Activated CD4-positive, CD25-positive, alpha-beta regulatory T cell (primary cell): ENCODE measurements at places on chromosomes 12 and 14.

- no peak for DNase-seq
Measured at GRCh38 chr14:81384900-81385299, 15.2 kb downstream of the STON2 start.

GRCh38 chr12:48201516-48201915 lies 1.6 kb downstream of the OR10AD1 start:
- no peak for DNase-seq

DNA sequence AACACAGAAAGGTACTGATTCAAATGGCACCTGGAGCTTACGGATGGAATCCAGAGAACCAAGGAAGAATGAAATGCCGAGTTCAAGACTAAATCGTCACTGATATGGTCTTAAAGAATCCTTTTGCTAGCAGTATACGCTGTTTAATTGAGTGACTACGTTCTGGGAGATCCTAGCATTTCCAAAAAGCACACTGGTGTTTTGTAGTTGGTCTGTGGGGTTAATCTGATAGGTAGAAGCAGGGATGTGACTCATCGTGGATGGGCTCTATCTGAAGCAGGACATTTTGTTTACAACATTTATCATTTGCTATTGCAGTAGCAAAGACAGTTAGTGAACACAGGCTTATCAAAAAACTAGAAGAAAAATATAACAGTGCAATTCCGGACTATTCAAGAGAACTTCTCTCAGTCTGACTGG lies 169.2 kb upstream of the HMGA2 start:
- no peak for DNase-seq

DNA sequence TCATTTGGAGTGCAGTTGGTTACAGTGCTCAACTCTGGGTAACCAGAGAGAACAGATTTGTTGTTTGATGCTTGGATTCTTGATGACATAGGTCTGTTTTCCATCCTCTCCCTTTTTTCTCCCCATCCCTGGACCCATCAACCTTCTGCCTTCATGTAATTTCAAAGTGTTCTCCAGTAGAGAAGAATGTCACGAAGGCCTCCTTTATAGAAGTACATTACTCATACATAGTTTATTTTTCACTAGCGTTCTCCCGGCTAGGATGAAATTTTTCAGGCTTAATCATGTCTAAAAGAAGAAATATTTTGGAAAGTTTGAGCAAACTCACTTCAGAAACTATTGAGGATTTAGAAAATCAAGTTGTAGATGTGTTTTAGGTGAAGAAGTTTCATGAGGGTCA lies 20.9 kb upstream of the APPL2 start:
- no peak for DNase-seq

DNA sequence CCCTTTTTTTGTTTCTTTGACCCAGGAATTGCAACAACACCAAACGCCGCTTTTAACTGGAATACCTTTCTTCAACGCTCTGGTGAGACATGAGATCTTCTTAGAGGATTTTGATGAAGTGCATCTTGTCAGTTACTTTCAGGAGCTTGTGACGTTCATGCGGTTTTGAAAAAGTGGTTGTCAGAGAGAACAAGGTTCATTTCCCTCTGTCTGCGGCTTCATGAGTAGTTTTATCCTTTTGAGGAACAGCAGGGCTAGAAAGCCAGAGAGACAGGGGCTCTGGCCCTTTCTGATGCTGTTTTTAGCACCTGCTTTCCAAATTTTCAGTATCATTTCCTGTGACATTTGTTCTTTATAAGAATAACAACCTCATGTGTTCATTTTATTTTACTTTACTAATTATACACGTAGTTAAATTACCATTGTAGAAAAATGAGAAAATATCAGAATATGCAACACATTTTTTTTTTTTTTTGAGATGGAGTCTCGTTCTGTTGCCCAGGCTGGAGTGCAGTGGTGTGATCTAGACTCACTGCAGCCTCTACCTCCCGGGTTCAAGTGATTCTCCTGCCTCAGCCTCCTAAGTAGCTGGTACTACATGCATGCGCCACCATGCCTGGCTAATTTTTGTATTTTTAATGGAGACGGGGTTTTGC lies 61.8 kb downstream of the GLT1D1 start:
- DNase-seq: no peak

DNA sequence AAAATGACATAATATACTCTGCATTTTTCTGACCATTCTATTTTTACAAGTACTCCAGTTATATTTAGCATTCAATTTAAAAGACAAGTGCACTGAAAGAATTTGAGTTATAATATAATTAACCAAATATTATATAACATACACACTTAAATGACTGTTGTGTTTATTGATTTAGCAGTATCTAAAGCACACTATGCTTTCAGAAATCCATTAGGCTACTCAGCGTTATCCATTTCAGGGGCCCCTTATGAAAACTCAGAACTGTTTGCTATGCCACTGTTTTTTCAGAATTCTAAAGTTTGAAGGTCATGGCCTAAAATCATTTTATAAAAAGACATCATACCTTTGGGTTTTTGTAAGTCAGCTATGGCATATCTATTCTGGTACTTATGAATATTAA lies 57.1 kb downstream of the HECTD4 start:
- no peak for DNase-seq

GRCh38 chr14:20492486-20492885 lies 12.9 kb upstream of the RNASE10 start:
- no peak for DNase-seq

DNA sequence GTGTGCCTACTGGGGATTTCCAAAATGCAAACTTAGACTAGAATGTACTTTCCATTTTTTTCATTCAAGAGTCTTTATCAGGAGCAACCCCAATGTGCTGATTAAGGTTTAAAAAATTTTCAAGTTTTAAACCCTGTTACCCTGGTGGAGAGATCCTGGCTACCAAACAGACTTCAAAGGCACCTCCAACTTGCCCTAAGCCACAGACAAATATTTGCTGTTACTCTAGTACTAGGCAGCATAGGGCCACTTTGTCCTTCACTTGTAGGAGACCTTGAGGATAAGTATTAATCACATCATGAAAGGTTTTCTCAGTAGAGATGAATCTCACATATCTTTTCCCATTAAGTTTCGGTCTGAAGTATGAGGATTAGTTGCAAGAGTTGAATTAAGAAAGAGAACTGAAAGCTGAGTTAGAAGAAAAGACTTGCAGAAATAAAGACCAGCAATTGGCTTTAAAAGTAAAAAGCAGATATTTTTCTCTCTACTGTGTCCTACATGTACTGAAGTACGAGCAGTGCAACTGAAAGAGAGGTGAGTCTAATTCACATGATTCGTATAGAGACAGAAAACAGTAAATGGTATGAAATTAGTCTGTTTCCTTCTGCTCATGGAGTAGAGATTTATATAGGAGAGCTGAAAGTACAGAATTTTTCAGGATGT lies 28.3 kb downstream of the NTN4 start:
- no peak for DNase-seq

GRCh38 chr12:45518291-45519235 lies 210.9 kb upstream of the ARID2 start:
- peak; percentile 4 for DNase-seq

GRCh38 chr12:84166812-84167211 lies 745.8 kb downstream of the SLC6A15 start:
- no peak for DNase-seq

GRCh38 chr14:60327447-60328331 lies 78.7 kb downstream of the PPM1A start:
- no peak for DNase-seq

DNA sequence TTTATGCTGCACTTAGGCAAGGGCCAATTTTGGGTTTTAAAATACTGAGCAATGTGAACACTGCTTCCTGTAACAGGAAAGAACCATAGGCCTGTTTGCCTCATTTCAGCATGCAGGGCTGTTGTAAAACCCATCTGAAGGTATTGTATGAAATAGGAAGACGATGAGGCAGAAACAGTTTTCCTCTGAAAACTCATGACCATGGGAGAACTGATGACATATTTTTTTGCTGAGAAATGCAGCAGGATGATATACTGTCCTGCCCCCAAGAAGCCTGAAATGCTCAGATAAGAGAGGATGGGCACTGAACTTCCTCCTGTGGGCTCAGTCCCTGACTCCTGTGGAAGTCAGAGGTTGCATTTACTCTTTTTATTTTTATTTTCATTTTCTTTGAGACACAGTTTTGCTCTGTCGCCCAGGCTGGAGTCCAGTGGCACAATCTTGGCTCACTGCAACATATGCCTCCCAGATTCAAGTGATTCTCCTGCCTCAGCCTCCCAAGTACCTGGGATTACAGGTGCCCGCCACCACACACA lies 17.4 kb downstream of the PYGL start:
- DNase-seq: no peak

GRCh38 chr14:35229792-35230089 lies 62.4 kb upstream of the PSMA6 start:
- DNase-seq: no peak
